Activated naive CD8-positive, alpha-beta T cell treated with anti-CD3 and anti-CD28 coated beads, Interleukin-2, amount 50 U/mL, for 16 hours (primary cell): ENCODE measurements at places on chromosomes 5 and 9.
A peak's percentile ranks its signal among the peaks of the same experiment; 100 is the strongest.

DNA sequence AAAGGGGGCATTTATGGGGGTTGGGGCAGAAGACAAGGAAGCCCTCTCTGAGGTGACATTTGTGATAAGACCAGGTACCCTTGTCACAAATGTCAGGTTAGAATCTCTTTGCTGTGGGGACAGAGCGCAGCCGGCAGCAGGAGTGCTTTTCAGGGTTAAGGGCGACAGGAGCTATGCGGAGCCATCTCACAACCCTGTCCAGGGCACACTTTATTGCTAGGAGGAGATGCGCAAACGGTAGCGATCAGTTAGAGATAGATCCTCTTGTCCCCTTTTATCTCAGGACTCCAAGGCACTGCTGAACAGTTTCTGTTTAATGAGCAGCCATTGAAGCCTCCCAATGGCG is 438 bp upstream of the LAMC3 start:
- no peak for DNase-seq

- no peak for DNase-seq
These were observed 274.3 kb upstream of the DMRT1 start for GRCh38 chr9:567128-567746.

- no peak for DNase-seq
These were observed 77.2 kb downstream of the HMGCR start for GRCh38 chr5:75414241-75414640.

DNA sequence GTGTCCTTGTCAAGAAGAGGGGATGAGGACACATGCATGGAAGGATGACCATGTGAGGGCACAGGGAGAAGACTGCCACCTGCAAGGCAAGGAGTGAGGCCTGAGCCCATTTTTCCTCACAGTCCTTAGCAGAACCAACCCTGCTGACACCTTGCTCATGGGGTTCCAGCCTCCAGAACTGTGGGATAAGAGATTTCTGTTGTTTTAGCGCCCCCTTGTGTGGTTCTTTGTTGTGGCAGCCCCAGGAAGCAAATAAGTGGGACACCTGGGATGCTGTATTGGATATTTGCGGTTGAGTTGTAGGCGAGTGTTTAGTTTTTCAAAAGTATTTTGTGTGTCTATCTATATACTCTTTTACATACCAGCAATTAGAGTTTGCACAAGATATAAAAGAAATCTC is 206.4 kb downstream of the NXNL2 start:
- DNase-seq: no peak

DNA sequence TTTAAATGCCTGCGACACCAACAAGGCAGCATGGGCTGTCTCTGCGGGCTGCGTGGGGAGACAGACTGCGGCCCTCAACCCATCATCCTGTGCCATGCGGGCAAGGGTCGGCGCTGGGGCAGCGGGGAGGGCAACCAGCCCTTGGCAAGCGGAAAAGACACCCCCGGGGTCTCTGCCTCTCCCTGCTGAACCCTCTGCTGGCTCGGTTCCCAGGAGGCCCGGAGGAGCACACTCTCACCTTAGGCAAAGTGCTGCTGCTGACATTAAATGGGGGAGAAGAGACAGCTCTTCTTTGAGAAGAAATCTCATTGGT is 129.6 kb upstream of the PPP1R26 start:
- DNase-seq: no peak

GRCh38 chr9:117616431-117616831 is 87.8 kb upstream of the TLR4 start:
- no peak for DNase-seq

- DNase-seq: no peak
These were observed 70.1 kb upstream of the MEF2C start for GRCh38 chr5:88952996-88953643.

DNA sequence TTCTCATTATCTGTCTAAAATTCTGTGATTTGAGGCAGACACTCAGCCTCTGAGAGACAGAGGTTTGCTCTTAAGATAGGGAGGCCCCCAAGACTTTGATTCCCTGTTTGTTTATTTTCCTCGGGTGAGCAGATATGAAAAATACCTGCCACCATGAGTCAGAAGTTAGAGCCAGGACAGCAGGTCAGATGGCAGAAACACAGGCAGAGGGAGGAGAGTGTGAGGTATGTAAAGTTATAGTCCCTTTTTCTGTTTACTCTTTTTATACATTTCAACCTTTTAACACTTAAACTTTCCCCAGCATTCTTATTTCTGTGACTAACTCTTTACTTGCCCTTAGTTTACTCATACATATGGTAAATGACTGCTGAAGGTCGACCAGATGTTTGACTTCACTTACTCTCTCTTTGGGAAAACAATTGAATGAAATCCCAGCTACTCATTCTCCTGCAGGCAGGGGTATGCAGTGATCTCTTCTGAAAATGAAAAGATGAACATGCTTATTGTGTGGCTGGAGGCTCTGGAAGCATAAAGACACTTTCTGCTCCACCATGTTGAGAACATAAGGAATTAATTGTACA is 383.8 kb downstream of the NTRK2 start:
- no peak for DNase-seq

- peak; percentile 68 for DNase-seq
These were observed at the start of gene TRIO for GRCh38 chr5:14142827-14143545. TRIO (plus strand) TSS chr5:14143342; CDS start chr5:14143726, 384 bp downstream.

- DNase-seq: no peak
These were observed 31.9 kb upstream of the GOLPH3 start for GRCh38 chr5:32206053-32206452.

DNA sequence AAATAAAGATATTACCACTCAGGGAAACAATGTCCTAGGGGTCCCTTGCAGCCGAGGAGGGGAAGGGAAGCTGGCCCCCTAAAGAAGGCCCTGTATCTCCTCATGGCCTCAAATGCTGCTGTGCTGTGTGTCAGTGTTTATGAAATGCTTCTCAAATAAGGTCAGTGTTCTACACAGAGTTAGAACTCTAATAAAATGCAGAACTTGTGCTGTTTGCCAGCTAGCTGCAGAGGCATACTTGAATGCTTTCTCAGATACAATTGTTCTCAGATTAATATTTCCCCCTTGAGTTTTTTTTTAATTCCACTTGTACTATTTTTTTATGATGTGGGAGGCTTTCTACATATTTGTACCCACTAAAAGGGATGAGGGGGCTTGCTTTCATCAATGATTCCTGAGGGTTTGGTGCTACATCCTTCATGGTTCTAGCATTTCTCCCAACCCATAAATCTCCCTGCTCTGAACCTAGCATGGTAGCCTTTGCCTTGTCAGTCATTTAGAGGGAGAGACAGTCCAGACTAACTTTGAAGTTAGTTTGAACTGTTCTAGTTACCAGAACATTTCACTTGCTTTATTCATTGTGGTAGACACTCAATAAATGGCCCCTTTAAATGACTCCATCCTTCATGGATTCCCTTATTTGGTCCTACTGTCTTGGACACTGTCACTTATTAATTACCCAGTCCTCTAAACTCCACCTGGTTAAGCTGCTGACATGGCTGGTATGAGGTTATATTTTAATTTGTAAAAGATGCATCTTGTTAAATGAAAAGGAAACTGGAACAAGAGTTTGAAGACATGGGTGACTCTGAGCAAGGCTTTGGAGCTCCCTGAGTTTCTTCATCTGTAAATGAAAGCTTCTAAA is 12.6 kb downstream of the SLIT3 start:
- DNase-seq: no peak

- DNase-seq: no peak
These were observed 385.8 kb upstream of the PCSK5 start for GRCh38 chr9:75504721-75505120.

DNA sequence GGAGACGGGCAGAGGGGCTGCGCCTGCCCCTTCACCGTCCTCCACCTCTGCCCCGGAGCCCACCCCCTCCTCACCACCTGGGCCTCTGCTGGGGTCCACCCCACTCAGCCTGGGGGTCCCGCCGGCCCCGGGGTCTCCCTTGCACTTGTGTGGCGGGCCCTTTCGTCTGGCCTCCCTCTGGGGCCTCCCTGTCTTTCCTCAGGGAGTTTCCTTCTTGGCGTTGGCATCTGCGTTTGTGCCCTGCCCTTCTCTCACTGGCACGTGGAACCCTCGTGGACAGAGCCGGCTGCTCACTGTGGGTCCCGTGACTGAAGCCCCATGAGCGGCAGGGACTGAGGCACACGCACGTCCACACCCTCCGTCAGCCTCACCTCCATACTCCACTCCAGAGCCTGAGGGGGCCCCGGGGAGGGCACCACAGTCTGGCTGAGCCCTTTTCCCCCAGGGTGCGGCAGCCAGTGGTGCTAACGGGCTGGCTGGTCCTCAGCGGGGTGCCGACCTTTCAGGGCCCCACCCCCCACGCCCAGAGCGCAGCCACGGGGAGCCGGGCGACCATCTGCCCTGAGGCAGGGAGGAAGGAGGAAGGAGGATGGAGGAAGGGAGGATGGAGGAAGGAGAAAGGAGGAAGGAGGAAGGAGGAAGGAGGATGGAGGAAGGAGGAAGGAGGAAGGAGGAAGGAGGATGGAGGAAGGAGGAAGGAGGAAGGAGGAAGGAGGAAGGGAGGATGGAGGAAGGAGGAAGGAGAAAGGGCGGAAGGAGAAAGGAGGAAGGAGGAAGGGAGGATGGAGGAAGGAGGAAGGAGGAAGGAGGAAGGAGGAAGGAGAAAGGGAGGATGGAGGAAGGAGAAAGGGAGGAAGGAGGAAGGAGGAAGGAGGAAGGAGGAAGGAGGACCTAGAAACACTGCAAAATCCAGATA is 53.0 kb upstream of the NRARP start:
- no peak for DNase-seq

- DNase-seq: no peak
These were observed 471.9 kb upstream of the RGMB start for GRCh38 chr5:98301547-98301946.

GRCh38 chr5:83645936-83646335 is 74.7 kb downstream of the HAPLN1 start:
- DNase-seq: no peak

GRCh38 chr5:158852622-158853021 is 247.1 kb downstream of the EBF1 start:
- no peak for DNase-seq

DNA sequence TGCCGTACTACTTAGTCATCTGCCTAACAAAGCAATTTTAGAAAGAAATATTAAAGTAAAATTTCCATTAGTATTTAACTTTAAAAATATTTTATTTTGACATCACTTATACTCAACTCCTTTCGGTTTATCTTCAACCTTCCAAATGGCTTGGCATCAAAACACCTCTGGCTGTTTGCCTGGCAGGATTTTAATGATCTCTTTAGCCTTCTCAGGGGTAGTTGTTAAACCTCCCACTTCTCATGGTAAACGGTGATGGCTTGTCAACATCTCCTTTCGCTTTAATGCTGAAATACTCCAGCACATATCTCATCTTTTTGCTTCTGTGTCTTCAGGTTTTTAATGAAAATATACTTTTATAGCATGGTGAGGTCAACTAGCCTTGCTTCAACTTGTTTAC is 747.1 kb downstream of the CETN3 start:
- no peak for DNase-seq

- no peak for DNase-seq
These were observed 285.3 kb downstream of the NR3C1 start for GRCh38 chr5:143118222-143118621.

GRCh38 chr5:78699552-78700153 is 51.1 kb upstream of the LHFPL2 start:
- DNase-seq: no peak

DNA sequence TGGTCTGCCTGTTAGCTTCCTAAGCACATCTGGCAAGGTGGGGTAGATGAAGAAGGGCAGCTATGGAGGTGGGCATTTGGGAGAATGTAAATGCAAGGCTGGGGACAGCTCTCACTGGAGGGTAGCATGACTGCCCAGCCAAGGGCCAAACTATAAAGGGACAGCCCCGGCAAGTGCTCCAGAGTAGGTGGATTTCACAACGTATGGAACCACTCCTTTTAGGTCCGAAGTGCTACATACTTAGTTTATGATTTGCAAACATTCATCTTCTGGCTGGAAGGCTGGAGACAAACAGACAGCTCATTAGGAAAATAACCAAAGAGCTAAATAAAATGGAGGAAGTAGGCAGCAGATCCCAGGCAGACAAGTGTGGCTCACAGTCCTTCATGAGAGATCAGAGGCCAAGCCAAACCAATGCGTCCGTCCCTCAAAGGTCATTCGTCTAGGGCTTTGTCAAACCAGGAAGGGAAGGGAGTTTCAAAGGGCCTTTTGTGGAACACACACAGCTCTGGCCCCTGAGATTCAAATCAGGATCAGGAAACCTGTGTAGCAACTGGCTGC is 42.5 kb upstream of the GLRX start:
- no peak for DNase-seq
